GM04504 (cell line): ENCODE measurements at places on chromosomes 3 and 15.

GRCh38 chr3:150227839-150228238 is 180.3 kb upstream of the TSC22D2 start:
- DNase-seq, result no peak

GRCh38 chr15:52709187-52709981 is 30.2 kb upstream of the ATOSA start:
- DNase-seq, result no peak

DNA sequence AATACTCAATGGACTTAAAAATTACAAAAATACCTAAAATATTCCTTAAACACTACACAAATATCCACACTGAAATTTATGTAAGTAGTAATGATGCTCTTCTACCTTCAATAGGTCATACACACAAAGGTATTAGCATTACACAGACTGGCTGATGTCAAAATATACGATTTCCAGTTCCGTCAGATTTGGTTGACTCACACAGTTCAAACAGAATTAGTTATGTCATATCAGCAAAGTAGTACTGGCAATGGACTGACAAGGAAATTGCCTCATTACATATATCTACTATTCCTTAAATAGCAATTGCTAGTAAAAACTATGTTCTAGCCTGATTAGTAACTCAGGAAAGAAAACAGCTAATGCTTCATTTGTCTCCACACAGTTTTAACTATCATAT is 70.8 kb downstream of the ADAM10 start:
- DNase-seq, result no peak

- DNase-seq, result no peak
These were observed 91.7 kb upstream of the MITF start for GRCh38 chr3:69647511-69648110.

DNA sequence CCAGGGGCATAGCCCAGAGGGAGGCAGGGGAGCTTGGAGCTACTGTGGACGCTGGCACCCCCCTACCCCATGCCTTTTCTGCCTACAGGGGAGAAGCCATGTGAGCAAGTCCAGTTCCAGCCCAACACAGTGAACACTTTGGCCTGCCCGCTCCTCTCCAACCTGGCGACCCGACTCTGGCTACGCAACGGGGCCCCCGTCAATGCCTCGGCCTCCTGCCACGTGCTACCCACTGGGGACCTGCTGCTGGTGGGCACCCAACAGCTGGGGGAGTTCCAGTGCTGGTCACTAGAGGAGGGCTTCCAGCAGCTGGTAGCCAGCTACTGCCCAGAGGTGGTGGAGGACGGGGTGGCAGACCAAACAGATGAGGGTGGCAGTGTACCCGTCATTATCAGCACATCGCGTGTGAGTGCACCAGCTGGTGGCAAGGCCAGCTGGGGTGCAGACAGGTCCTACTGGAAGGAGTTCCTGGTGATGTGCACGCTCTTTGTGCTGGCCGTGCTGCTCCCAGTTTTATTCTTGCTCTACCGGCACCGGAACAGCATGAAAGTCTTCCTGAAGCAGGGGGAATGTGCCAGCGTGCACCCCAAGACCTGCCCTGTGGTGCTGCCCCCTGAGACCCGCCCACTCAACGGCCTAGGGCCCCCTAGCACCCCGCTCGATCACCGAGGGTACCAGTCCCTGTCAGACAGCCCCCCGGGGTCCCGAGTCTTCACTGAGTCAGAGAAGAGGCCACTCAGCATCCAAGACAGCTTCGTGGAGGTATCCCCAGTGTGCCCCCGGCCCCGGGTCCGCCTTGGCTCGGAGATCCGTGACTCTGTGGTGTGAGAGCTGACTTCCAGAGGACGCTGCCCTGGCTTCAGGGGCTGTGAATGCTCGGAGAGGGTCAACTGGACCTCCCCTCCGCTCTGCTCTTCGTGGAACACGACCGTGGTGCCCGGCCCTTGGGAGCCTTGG is 5.6 kb downstream of the CIB1 start:
- no peak for DNase-seq

DNA sequence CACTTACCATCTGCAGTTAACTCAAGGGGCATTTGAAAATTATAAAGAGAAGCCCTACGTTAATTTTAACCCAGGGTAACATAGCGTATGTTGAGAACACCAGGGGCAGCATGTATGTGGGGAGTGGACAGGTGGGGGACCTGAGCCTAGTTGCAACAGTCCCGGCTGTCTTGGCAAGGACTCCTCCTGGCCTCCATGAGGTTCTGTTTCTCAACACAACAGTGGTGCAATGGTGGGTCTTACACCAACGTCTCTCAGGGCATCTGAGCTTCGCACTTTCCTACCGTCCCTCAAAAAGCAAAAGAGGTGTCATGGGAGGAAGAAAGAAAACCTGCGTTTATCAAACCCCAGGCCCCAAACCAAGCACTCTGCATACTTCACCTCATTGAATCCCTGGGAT is 50.6 kb downstream of the MGLL start:
- DNase-seq, result no peak

- DNase-seq, result no peak
These were observed 714.8 kb downstream of the FHIT start for GRCh38 chr3:60536420-60536819.

- DNase-seq, result no peak
These were observed 3.5 kb downstream of the RFTN1 start for GRCh38 chr3:16509721-16510619.

DNA sequence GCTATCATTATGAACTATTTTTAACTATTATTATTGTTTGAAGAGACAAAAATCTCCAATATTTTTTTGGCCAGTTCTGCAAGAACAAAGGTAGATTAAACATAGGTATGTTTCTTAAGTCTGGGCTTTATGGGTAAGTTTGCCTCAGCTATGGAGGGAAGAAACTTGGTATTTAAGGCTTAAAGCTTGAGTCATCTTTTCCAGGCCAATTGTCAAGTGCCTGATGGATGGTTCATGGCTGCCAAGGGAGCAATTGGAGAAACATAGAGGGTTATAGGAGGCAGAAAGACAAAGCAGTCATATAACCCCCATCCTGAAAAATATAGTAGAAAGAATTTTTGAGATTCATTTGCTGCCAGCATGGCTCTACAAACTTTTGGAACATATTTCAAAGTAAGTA is 7.2 kb upstream of the STAC start:
- DNase-seq, result peak; percentile 47

DNA sequence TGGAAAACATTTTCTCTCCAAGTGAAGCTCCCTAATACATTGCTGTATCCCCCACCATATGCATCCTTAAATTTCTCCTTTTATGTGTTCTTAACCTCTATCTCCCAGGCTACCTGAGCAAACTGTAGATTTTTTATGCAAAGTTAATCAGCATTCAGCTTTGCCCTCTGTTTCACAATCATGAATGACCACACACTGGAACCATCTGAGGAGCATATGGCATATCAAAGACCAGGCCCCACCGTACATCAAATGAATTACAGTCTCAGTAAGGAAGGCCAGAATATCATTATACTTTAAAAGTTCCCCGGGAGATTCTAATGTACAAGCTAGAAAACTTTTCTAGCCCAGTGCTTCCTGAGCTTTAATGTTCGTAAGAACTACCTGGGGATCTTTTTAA is 115.5 kb upstream of the NECTIN3 start:
- DNase-seq, result peak; percentile 9

- DNase-seq, result no peak
These were observed 137.5 kb downstream of the ZNF385D start for GRCh38 chr3:21613372-21614070.

DNA sequence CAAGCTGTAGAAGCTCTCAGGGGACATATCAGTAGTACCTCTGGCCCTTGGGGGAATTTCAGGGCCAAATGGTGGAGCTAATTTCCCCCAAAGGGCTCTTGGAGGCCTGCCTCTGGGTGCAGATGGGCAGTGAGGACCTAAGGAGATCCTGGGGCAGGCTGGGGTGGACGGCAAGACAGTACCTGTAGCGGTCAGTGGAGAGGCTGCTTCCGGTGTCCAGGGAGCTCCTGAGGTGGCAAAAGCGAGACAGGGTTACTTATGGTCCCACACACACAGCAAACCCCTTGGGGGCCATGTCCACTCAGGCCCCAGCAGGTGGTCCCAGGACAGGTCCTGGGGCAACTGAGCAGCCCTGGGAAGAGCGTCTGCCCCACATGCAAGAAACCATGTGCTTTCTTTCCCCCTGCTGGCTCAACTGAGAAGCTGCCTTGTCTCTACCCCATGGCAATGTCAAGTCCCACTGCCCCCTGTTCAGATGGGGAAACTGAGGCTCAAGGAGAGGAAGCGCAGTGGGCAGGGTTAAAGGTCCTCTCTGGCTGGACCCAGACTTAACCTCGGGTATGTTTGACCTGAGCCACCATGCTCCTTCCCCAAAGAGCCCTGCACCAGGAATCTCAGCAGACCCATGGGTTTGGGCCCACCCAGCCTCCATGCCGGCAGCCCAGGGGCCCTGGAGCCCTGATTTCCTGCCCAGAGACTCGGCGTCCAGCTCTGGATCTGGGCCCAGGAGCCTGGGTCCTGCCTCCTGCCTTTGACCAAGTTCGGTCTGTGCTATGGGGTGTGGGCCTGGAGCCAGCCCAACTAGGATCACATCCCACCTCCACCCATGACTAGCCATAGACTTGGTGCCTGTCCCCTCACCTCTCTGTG is 25.7 kb downstream of the IQSEC1 start:
- DNase-seq, result no peak

GRCh38 chr15:90810354-90810753 is 58.0 kb upstream of the FURIN start:
- no peak for DNase-seq

DNA sequence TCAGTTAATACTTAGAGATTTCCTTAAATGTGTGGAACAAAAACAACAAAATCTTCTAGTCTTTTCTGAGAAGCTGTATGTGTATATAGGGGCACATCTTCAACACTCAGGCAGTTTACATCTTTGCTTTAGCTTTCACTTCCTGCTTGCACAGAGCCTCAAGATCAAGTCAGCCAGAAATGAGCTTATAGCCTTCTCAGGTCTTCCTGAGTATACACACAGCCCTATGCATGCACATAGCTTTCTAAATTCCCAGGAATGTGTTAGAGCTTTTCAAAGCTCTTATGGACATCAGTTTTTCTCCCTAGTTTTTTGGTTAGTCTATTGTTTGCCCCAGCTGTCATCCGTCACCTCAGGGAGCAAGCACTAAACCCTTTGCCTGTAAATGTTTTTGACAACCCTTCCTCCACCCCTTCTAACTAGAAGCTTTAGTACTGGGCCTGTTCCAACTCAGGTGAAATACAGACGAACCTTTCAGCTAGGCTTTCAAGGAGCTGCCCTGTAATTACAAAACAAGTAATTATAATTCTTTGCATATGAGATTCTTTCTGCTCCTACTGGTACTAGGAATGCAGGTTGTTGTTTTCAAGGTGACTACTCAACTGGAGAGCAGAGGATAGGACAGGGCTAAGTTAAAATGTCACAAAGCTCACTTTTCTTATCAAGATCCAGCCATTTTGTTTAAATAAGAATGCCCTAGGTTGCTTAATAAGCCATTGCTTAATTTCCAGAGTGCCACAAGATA is 22.6 kb upstream of the MTMR10 start:
- DNase-seq, result no peak

DNA sequence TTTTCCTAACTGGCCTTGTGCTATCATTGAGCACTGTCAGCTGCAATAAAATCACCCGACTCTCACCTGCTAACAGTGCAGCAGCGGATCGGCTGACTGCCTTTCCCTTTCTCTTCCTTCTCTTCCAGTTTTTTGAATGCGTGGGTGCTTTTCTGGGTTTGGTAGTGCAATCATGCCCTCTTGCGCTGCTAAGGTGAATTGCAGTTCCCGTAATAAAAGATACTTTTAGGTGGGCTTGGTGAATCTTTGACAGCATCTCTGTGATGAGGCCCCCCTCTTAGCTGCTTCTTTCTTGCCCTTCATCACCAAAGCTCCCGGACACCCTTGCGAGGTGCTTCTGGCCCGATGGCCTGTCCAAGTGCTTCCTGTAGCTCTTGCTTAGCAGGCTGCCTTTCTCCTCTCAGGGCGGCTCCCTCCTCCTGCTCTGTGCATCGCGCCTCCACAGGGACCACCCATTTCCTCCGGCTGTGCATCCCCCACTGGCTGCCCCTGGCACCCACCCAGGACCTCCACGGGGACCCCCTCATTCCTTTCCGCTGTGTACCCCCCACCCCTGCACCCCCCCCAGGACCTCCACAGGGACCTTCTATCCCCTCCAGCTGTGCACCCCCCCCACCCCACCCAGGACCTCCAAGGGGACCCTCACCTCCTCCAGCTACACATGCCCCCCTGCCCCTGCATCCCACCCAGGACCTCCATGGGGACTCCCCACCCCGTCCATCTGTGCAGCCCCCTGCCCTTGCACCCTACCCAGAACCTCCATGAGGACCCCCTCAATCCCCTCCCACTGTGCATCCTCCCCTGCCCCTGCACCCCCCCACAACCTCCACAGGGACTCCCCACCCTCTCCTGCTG is 50.8 kb upstream of the RPL32 start:
- DNase-seq, result peak; percentile 24

GRCh38 chr3:134486577-134487041 is 752 bp downstream of the CEP63 start:
- DNase-seq, result no peak

DNA sequence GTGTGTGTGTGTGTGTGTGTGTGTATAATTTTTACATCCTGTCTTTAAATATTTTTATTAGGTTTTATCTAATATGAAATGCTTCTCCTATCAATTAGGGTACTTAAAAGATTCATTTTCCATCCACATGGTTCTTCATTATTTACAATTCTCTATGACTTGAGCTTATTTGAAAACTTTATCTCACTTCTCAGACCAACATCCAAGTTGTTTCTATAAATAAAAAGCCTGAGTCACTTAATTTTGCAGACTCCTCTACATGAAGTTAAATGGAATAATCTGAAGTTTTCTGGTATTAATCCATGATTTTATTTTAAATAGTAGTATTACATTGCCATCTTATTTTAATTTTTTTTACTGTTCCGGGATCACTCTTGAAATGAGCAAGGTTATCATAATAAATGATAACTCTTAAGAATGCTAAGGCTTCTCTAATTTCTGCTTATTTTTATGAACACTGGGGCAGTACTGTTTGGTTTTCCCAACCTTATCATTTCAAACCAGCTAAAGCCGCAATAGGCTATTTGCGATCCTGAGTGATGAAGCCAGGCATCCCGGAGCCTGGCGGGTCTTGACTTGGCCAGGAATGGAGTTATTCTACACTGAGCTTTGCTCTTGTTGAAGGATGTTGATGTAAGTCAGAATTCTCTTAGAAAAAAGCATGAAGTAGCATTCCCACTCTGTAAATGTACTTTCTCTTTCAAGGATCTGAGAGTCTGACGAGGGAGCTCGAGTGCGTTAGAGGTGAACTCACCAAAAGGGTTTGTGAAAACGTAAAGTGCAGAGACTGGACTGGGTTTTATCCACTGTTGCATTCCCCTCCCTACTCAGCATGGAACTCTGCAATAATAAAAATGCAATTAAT is 220.2 kb upstream of the LRTM1 start:
- DNase-seq, result no peak

- DNase-seq, result no peak
These were observed 22.3 kb upstream of the SACM1L start for GRCh38 chr3:45666757-45667431.

- DNase-seq, result no peak
These were observed 4.0 kb upstream of the SATB1 start for GRCh38 chr3:18428991-18429745.

DNA sequence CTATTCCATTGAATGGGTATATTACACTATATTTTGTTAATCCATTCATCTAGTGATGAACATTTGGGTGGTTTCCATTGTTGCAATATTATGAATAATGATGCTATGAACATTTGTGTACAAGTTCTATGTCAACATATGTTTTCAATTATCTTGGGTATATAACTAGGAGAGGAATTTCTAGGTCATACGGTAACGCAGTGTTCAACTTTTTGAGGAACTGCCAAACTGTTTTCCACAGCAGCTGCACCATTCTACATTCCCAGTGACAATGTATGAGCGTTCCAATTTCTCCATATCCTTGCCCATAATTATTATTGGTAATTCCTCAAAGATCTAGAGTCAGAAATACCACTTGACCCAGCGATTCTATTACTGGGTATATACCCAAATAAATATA is 24.1 kb upstream of the RORA start:
- DNase-seq, result no peak
